Stimulated activated CD4-positive, alpha-beta T cell treated with anti-CD3 and anti-CD28 coated beads, Interleukin-1b, Interleukin-23, amount 100 ng/mL, for 1 hour (primary cell): ENCODE measurements at places on chromosomes 2 and 18.

- no peak for DNase-seq
Measured at GRCh38 chr2:18585526-18585925, 3.8 kb downstream of the NT5C1B start.

GRCh38 chr2:86768189-86768949 lies 22.3 kb downstream of the CD8A start:
- DNase-seq = no peak

- no peak for DNase-seq
Measured at GRCh38 chr2:60285626-60286316, 267.7 kb downstream of the BCL11A start.

GRCh38 chr2:3689998-3690748 lies 13.2 kb upstream of the DCDC2C start:
- no peak for DNase-seq

DNA sequence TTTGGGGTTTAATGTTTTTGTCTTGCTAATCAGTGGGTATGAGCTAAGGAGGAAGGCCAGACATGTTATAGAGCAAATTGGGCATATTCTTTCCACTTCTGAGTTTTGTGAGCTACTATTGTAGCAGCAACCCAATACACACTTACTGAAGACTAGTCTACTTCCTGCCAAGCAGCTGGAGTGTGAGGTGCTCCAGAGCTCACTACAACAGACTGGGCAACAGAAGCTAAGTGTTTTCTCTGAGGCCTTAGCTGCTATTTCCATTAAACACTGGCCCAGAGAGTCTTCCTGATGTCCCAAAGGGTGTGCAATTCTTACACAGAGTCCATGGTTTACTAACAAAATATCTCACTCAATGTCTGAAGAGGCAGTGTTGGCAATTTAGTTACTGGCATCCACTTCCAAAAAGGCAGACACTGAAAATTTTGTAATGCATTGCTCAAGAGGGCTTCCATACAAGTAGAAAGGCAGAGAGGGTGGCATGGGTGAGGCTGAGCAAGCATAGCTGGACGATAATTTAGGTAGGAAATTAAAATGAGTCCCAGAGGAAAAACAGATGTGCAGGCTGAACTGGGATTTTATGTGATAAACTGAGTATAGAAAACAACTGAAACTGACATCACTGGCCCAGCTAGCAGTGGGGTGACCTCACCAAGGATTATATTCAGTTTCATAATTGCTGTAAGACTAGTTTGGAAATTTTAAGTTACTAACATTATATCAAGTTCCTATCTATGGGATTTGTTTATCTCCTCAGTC lies 68.6 kb downstream of the ZC3H6 start:
- DNase-seq = no peak

DNA sequence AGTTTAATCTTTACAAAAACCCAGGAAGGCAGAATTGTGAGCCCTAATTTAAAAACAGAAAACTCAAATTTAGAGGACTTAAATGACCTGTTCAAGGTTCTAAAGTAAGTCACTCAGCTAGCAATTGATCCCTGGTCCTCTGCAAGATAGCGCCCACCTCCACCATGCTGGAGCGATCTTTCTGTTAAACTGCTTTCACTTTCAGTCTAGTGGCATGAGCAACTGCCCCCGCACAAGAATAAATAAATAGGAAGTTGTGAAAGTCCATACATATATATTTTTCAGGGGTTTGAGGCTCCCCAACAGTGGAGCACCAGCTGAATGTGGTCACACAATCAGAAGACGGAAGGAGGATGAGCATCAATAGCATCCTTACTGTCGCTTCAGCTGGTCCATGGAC lies 217.9 kb downstream of the NAPG start:
- no peak for DNase-seq

- DNase-seq = no peak
Measured at GRCh38 chr2:226674123-226674522, 125.5 kb downstream of the IRS1 start.

DNA sequence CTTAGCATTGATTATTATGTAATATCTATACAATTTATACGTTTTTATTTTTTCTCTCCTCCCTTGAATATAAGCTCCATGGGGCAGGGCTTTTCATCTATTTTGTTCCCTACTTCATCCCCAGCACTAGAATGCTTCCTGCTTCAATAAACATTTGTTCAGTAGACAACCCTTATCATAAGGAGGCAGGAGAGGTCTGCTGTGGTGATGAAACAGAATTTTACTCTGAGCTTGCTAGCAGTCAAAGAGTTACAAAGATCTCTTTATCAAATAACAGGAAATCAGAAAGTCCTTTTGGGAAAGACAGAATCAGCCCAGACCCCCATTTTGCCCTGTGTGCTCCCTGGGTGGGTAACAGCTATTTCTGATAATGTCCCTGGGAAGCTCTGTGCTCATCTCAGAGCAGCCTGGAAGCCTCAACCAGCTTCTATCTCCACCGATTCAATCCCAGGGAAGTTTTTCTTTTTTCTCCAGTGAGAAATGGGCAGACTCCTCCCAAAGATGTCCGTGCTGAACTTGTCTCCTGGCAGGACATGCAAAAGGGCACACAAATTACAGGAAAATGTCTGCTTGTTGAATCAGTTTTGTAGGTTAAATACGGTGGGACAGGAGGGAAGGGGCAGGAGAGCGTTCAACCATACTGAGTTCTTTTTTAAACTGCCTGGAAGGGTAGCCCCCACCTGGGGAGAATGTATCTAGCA lies 84.7 kb upstream of the PKDCC start:
- no peak for DNase-seq

- DNase-seq = no peak
Measured at GRCh38 chr2:161576421-161576820, 47.8 kb upstream of the SLC4A10 start.

DNA sequence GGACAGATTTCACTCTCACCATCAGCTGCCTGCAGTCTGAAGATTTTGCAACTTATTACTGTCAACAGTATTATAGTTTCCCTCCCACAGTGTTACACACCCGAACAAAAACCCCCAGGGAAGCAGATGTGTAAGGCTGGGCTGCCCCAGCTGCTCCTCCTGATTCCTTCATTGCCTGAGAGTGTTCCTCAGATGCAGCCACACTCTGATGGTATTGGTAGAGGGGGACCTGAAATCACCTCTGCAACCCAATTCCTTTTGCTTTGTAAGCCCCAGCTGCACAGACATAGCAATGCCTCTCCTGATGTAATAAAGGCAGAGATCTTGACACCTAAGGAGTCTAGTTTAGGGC lies 1529.8 kb downstream of the RPIA start:
- DNase-seq = no peak

DNA sequence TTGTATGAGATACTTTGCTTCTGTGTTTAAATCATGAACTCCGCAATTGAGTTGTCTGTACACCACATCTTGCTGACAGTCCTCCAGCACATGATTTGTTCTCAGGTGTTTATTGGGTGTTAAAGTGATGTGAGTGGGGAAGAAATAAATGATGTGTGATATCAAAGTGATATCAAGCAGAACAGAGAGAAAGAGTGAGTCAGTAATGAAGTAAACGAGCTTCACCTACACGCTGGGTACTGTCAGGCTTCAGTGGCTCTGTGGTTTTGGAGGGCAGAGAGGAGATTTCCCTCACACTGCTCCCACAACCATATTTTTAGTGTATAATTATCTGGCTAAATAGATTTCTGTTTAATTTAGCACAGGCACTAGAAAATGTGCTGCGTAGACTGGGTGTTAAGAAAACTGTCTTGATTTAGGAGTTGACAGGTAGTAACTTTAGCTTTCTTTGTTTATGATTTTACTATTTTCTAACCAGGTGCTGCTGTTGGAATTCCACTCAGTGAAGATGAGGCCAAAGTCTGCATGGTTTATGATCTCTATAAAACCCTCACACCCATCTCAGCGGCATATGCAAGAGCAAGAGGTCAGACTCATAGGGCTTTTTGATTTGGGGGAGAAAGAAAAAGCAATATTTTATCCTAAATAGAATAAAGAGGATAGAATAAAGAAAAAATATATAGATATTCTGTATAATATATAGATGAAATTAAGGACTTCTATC lies 21.2 kb downstream of the ATIC start:
- no peak for DNase-seq

DNA sequence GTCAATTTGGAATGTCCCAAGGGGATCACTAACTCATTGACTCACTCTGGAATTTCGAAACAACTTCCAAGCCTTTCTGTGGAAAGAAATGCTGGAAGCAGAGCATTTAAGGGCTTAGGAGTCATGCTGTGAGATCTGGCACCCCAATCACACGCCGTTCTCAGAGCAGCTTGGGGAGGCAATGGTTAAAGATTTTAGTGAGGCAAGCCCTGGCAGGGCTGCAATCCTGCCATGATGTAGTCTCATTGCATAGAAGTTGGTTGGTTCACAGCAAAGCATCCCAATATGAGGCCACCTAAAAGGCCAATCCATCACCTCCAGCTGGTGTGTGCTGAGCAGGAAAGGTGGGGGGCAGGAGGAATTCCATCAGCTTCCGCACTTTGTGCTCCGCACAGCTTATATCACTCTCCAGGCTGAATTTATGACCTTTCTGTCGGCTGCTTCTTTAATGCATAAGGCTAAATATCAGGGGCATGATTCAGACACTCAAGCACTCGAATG lies 1043.9 kb upstream of the POU3F3 start:
- no peak for DNase-seq

- no peak for DNase-seq
Measured at GRCh38 chr2:176967911-176968450, 244.6 kb upstream of the HNRNPA3 start.

DNA sequence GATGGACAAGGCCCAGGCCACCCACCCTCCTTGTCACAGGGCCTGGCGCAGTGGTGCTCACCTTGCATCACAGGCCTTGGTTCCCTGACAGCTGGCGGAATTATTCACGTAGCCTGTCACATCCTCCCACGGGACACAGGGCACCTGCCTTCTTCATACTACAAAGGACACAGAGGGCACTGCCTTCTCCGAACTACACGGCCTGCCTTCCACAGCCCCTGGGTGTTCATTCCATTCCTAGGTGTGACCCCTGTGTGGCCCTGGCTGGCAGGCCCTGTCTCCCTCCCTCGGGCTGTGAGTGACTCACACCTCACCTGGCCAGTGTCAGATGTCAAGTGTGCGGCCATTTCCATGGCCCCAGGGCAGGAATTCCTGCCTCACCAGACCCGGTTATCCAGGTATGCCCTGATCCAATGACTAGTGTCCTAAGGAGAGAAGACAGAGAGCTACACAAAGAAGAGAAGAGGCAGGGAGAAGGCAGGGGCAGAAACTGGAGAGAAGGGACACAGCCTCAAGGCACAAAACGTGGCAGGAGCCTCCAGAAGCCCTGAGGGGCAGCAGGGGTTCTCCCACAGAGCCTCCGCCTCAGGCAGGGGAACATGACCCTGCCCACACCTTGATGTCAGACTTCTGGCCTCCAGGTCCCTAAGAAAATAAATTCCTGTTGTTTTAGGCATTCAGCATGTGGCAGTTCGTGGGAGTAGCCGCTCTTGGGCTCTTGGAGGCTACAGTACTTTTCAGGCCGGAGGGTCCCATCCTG lies 43.4 kb downstream of the MBP start:
- DNase-seq = no peak

DNA sequence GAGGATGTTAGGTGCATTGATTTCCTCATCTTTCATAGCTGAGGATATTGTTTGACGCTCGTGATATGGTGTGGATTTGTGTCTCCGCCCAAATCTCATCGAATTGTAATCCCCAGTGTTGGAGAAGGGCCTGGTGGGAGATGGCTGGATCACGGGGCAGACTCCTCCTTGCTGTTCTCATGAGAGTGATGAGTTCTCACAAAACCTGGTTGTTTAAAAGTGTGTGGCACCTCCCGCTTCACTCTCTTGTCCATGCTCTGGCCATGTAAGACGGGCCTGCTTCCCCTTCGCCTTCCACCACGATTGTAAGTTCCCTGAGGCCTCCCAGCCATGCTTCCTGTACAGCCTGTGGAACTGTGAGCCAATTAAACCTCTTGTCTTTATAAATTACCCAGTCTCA lies 28.4 kb upstream of the GPC1 start:
- DNase-seq = no peak

DNA sequence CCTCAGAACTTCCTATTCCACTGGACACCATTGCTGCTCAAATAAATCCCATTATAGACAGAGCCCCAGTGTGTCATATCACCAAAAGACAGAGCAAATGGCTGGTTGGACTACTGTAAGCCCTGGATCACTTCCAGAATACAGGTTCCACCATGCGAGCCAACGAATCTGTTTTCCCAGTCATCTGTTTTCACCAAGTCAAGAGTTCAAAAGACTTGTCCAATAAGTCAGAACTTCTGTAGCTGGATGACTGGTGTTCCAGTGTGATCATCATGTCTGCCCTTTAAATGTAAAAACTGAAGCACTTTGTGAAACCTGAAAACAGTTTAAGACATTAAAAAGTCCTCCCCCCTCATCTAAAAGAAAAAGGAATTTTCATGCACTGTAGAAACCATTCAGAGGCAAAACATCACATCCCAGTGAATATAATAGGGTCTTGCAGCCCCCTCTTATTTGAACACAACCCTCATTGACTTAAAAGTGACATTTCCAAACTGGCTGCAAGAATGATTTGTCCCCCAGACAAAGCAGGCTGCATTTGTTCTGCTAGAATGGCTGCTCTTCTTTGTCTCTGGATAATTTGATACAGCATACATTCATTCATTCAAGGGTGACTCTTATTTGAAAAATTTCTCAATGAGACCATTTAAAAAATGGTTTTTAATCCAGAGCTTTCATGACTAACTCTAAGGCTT lies 64.6 kb upstream of the TANC1 start:
- no peak for DNase-seq

GRCh38 chr2:206736935-206737334 lies 18.7 kb upstream of the DYTN start:
- DNase-seq = no peak

- DNase-seq = no peak
Measured at GRCh38 chr18:55541571-55541970, 46.4 kb downstream of the TCF4 start.

DNA sequence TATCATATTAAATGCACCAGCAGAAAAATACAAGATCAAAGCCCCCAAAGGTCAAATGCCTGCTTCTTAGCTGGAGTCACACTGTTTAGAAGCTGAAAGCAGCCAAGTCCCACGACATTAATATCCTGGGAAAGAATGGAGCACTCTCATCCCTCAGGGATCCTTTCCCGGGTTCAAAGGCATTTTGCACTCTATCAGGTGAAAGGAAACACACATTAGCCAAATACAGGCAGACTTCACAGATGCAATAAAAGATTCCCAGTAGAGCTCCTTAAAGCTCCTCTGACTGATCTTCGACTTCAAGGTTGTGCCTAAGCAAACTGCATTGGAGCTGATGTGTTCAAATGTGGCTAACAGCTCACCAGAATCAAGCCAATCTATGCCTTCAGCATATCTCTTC lies 158.4 kb downstream of the RNF152 start:
- no peak for DNase-seq

GRCh38 chr2:152718909-152719645 lies 657 bp downstream of the ARL6IP6 start:
- DNase-seq = no peak
